ENCODE measurements at places on chromosomes 6 and 20.

- no peak for DNase-seq
Measured at GRCh38 chr6:125165776-125166175, 12.2 kb downstream of the TPD52L1 start.

DNA sequence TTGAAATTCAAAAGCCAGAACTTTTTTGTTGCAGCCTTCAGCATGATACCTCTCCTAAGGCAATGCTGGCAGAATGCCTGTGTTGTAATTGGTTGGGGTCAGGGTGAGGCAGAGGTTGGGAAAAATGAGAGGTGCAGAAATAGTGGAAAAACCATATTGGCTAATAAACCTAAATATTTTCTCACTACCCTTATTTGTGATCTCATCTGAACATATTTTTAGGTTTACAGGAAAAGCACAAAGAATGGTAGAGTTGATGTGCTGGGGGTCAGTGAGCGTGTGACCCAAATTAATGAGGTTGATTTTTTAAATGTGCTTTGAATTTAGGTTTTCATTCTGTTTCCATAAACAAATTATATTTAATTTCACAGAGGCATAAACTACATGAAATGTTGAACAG is 437.3 kb downstream of the HDGFL1 start:
- DNase-seq: no peak

DNA sequence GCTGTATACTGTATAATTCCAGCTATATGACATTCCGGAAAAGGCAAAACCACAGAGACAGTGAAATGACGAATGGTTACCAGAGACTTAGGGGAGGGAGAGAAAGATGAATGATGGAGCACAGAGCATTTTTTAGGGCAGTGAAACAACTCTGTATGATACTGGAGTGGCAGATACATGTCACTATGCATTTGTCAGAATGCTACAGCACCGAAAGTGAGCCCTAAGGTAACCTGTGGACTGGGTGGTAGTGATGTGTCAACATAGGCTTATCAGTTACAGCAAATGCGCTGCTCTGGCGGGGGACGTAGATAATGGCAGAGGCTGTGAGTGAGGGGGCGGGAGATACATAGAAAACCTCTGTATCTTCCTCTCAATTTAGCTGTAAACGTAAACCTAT is 201.3 kb upstream of the SSTR4 start:
- DNase-seq: no peak

DNA sequence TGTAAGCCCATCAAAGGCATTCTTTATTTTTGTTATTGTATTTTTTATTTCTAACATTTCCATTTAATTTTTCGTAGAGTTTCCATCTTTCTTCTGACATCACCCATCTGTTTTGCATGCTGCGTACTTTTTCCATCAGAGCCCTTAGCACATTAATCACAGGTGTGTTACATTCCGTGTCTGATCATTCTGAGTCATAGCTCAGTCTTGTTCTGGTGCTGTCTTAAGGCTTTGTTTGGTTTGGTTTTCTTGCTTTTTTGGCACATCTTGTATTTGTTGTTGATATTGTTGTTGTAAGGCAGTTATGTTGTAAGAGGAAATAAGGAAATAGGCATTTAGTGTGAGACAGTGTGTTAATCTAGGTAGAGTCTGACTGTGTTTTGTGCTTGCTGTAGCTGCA is 214.6 kb upstream of the CDH4 start:
- DNase-seq: no peak

DNA sequence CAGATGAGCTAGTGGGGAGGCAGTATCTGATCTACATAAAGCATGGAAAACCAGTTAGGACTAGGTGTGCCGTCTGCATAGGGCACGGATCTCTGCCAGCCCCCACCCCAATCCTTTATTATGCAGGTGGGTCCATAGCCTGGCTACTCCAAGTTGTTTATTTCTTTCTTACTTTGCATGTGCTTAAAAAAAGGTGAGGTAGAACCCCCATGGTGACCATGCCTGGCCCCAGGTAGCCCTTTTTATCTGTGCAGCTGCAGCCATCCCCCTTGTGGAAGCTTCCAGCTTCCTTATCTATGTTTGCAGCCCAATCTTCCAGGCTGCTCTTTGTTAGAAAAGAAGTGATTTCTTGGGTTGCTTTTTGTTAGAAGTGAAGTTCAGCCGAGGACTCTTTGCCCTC is 9.0 kb upstream of the TREM2 start:
- DNase-seq: peak; percentile 15

- DNase-seq: no peak
Measured at GRCh38 chr6:161076181-161076677, 84.7 kb downstream of the MAP3K4 start.

DNA sequence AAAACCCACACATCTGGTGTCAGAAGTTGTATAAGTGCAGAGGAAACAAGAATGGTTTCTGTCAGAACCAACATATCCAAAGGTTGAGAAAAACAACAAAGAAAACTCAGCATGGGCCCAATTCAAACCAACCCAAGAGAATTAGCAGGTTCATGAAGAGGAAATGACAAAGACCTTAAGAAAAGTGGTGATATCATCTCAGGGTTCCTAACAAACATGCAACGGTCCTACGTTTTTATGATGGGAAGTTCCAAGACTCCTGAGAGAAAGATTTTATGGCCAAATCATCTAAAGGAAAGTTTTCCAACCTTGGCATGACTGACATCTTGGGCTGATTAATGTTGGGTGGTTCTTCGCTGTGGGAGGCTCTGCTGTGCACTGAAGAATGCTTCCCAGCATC is 23.0 kb downstream of the TFB1M start:
- no peak for DNase-seq

DNA sequence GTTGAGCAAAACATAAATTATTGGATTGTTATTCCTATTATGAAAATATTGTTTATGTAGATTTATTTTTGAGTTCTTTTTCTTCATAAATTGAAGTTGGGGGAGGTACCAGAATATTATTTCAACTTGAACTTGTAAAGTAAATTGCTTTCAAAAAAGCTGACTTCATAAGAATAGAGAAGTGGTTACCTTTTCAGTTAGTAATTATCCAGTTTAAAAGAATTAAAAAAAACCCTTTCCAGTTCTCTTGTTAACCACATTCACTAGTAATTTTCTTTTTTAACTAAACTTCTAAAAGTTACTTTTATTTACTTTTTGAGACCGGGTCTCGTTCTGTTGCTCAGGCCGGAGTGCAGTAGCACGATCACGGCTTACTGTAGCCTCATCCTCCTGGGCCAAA is 124.3 kb downstream of the CDKAL1 start:
- DNase-seq: no peak

- no peak for DNase-seq
Measured at GRCh38 chr6:16162003-16162402, 33.1 kb downstream of the MYLIP start.

- DNase-seq: no peak
Measured at GRCh38 chr20:51028616-51029212, 5.8 kb upstream of the KCNG1 start.

- DNase-seq: no peak
Measured at GRCh38 chr6:164502833-164503232, 806.6 kb downstream of the C6orf118 start.

- DNase-seq: no peak
Measured at GRCh38 chr6:16774437-16774836, 13.2 kb upstream of the ATXN1 start.

DNA sequence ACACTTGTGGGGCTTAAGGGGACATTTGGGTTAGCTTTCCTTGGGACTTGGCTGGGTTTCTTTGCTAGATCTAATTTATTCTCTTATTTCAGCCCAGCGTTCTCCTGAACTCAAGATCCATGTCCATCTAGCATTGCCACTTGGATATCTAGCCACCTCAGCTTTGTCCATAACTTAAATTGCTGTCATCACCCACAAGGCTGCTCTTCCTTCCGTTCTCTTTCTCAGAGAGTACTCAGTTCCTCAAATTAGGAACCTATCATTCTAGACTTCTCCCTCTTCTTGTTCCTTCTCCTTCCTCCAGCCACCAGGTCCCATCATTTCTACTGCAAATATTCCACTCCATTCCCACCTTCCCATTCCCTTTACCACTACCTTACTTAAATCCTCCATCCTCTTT is 4.3 kb downstream of the SMIM26 start:
- no peak for DNase-seq

DNA sequence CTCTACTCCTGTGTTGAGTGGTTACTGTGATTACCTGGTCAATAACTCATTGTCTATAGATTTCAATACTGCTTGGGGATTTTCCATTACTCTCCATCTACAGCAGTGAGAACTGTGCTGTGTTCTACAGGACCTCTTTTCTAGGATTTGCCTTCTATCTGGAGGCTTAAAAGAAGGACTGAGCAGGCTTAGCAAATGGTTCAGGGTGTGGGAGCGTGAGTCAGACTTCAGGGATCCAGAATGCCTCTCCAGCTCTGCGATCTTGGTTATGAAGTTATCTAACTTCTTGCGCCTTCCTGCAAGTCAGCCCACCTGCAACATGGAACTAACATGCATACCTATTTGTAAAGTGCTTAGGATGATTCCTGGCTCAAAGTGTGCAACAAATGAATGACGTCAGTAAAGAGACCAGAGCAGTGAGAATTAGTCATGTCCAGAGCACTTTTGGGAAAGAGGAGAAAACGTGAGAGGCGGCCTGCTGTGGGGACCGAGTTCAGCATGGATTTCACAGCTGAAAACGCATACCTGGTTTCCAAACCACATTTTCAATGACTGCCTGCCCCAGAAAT is 610.1 kb upstream of the CDH4 start:
- no peak for DNase-seq

DNA sequence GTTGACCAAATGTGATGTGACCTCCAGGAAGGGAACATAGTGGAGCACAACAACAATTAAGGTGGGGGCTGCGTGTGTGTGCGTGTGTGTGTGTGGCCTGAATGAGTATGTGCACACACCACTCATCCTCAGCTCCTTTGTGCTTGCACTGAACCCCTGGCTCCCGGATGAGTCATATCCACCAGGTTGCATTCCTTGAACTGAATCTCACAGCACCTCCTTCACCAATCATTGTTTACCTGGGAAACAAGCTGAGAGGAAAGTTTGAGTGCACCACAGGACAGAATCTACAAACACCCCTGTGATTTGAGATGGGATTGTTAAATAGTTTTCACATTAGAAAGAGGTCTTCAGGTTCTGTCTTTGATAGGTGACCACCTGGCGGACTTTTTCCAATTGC is 33.7 kb upstream of the GPR6 start:
- no peak for DNase-seq

- no peak for DNase-seq
Measured at GRCh38 chr20:58277578-58278472, 31.7 kb upstream of the RAB22A start.

DNA sequence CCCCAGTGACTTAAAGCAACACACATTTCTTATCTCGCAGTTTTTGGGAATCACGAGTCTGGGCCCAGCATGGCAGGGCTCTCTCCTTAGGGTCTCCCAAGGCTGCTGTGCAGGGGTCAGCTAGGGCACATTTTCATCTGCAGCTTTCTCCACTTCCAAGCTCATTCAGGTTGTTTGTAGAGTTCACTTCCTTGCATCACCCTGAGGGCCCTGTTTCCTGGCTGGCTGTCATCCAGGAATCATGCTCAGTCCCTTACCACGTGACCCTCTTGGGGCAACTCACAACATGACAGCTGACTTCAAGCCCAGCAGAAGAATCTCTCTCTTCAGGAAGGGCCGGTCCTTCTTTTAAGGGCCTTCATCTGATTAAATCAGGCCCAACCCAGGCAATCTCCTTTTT is 21.3 kb downstream of the SNAP25 start:
- no peak for DNase-seq

DNA sequence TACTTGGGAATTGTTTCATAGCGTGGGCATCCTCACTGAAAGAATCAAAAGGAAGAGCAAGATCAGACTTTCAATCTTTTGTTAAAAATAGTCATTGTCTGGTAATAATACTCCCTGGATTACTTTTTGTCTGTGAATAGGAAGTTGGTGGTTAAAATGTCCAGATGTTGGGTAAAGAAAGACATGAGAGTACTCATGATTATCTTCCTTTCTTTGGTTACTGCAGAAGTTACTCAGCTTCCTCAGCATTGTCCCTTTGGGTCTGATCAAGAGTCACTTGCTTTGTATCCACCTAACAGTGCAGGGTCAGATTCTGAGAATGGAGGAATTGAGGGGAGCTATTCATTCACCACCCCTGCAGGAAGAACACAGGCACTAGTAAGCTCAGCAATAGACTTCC is 54.6 kb downstream of the RIN2 start:
- DNase-seq: no peak

GRCh38 chr6:165059032-165059431 is 250.4 kb downstream of the C6orf118 start:
- no peak for DNase-seq

- no peak for DNase-seq
Measured at GRCh38 chr20:52302736-52303135, 111.2 kb upstream of the ZFP64 start.

DNA sequence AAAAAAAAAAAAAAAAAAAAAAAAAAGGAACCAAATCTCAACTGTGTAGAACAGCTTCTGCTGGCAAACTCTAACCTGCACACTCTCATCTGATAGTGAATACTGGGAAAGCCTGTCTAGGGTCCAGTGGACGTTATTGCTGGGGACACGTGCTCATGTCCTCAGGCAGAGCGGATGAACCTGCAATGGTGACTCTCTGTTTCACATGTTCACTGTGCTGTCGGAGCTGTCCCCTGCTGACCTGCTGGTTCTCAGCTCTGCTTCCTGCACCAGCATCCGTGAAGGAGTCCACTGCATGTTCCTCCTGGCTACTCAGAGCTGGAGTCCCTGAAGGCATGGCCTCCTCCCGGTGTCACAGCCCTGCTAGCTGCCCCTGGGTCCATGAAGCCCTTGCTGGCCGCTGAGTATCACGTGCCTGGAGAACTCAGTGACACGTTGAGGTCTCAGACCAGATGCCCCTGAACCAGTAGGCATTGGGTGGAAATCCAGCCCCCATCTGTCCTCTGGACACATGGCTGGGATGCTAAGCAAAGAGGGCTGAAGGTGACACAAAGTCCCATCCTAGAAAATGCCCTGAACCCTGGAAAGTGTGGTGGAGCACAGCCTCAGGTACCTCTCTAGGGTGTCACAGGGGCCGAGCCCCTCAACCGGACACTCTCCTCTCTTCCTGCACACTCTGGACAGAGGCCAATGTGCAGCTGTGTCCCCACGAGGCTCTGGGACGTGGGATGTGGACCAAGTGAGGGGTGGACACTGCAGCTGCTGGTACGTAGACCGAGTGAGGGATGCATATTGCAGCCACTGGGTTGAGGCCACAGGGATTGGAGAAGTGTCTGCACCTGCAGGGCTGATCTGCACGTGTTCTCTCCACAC is 54.9 kb upstream of the FRMD1 start:
- DNase-seq: peak; percentile 41

DNA sequence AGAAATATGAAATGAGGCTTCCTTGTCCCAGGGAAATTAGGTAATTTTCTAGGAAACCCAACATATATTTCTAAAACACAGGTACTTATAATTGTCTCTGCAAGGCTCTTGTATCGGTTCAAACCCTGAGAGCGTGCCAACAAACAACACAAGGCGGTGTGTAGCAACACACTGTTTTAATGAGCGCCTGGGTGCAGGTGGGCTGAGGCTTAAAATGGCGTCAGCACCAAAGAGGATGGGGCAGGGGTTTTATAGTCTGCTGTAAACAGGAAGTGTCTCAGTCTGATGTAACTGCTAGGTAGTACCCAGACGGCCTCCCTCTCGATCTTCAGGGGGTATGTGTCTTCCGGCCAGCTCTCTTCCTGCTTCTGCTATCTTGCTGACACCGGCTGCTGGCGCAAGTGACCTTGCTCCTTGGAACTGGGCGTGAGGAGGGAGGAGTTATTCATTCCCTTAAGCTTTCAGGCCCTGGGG is 69.7 kb downstream of the EPB41L2 start:
- no peak for DNase-seq

All from left lobe of liver (tissue), 2 donors.